ENCODE measurements at places on chromosomes 7 and 10.

- no peak for DNase-seq
Observed at GRCh38 chr7:33781796-33782195, 123.5 kb upstream of the BMPER start.

- no peak for DNase-seq
Observed at GRCh38 chr10:32922170-32922569, 35.9 kb downstream of the ITGB1 start.

GRCh38 chr10:132388891-132389432 is 8.0 kb upstream of the PWWP2B start:
- no peak for DNase-seq

- DNase-seq = no peak
Observed at GRCh38 chr10:109343293-109343692, 580.0 kb downstream of the XPNPEP1 start.

- no peak for DNase-seq
Observed at GRCh38 chr7:44154703-44155102, 13.6 kb upstream of the MYL7 start.

- no peak for DNase-seq
Observed at GRCh38 chr7:63054191-63054661, 944.4 kb upstream of the ZNF722 start.
